ENCODE measurements at places on chromosomes 2 and 18. TPM values are rescaled to one million over a fixed set of nuclear protein-coding genes. Genes with fewer than 3 reads are reported as not detected.

DNA sequence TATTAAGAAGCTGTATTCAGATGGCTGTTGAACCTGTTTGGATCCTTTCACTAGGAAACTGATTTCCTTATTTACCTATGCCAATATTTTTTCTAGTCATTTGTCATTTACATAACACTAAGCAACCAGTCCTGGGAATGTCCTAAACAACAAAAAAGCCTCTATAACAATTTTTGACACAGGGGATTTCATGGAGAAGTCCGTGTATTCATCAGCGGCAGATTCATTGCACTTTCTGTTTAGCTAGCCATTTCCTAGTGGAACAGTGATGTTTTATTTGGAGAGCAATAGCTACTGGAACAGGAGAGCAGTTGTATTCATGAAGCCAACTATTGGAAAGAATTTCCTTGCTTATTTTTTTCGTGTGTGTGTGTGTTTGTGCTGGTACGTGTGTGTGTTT lies 604.3 kb upstream of the POU3F3 start:
- DNase-seq = no peak

- no peak for DNase-seq
These were observed 66.6 kb downstream of the MTCL1 start for GRCh38 chr18:8771930-8772329.

Gene COL4A3
- total RNA-seq = not detected

DNA sequence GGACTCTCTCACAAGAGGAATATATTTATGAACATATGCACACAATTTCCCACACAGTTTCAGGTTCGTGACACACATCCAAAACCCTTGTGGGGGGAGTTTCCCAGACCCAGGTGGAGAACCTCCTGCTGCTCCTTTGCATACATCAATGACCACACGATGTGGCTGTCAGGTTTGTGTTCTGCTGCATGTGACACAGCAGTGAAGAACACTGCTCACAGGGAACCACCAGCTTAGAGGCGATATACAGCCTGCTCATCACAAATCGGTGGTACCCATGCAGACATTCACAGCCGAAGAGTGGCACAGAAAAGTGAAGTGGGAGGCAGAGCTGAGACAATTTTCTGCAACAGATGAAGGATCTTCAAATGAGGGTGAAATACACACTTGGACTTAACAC lies 175.6 kb upstream of the ZFP36L2 start:
- DNase-seq = no peak

DNA sequence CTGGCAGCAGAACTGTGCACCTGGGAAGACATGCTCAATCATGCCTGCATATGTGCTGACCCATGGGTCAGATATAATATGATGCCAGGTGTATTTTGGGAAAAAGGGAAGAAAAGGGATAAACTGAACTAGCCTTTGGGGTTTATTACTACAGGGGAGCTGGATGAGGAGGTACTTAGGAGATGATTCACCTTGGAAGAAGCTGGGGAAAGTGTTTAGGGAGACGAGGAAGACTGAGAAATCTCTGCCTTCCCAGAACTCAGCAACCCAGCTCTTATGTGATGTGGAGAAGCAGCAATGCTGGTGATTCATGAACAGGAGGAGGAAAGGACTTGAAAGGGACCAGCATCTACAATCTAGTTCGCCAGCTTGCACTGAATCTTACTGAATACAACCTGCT lies 110.2 kb downstream of the BARD1 start:
- no peak for DNase-seq

Gene TMEM37
- not detected for total RNA-seq

DNA sequence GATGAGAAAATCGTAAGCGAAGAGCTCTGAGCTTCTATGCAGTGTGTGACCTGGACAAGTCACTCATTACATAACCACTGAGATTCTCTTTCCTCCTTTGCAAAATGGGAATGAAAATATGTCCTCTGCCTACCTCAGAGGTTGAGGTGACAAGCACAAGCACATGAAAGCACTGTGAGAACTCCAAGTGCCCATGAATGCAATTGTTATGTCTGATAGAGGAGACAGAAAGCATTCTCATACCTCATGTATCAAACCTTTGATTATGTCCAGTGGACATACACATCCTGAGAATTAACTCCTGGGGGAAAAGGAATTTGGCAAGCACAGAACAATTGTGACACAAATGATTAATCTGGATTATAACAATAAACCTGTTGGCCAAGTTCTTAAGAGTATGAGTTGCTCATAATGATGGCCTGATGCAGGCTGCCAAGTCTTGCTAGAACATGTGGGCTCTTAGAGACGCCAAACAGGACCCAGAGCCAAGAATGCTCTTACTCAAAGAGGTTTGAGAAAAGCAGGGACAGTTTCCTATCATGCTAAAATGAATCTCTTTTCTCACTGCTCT lies 8.5 kb upstream of the RMDN2 start:
- no peak for DNase-seq

Gene PIAS2
- 16.9 TPM for total RNA-seq

DNA sequence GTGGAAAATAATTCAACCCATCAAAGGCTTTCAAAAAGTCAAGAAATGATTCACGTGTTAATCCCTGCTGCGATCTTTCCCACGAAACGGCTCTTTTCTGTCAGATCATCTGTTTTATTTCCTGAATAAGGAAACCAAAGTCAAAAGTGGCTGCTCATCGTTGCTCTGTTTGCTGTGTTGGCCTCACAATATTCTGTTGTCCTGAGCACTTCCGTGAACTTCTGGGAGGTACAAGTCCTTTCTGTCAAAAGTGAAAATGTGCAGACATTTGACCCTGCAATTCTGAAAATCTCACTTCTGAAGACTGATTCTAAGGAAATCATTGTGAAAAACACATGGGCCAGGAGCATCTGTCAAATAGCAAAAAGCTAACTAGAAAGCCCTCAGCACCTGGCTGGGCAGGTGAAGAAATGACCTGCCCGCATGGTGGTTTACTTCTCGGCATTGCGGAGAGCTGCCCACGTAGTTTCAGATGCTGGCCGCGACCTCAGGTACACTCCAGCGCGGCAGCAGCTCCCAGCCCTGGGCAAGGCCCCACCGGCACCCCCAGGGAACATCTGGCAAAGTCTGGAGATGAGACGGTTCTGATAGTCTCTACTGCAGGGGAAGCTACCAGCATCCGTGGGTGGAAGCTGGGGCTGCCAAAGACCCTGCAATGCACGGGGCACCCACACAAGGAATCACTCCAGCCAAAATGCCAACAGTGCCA lies 31.9 kb upstream of the GPC1 start:
- no peak for DNase-seq

DNA sequence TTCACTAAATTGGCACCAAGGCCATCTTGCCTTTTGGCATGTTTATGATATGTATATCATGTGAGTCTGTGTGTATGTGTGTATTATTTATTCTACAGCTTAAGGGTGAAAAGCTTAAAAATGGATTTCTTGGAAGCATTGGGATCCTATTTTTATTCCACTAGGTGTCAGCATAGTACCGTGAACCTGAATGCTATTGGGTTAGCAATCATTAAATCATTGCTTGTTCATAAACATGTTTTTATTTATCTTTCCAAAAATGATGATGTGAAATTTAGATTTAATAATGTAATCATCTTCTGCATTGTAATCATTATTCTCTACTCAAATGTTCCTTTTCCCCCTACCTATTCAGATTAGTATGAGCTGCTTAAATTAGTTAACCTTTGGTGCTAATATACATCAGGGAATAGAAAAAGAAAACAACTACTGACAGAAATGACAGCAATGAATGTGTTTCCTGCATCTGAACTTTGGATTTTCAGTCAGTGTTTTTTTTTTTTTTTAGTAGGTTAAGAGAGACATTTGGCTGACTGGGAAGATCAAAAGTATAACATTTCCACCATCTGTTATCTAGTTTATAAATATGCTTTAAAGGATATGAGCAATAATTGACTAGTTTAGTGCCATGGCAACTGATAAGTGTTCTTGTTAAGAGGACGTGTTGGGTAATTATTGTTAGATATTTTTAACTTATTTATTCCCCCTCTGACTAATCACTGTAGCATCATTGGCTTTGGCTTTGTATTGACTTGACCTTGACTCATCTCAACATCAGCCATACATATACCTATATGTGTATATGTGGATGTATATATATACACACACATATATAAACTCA lies 14.1 kb upstream of the ZSWIM2 start:
- DNase-seq = no peak

DNA sequence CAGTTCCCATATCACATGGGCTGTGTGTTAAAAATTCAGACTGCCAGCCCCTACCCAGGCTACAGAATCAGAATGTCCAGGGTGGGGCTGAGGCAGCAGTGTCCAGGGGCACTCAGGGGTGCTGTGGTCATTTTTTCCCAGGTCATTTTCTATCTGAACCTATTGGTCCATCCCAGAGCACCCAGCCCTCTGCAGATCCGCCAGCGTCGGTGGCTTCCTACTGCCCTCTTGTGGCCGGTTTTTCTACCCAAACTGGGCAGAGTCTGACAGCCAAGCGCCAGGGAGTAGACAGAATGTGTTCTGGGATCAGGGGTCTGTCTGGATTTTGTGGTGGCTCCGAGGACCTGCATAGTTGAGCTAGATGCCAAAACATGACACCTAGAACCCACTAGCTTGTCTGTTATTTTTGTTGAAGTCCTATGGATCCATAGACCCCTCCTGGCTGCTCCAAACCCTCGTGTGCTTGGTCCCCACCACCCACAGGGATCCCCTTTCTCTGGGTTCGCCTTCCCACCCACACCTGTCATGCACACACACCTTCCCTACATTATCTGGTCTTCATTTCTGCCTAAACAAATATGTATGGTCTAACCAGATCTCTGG lies 34.1 kb upstream of the RMDN2 start:
- DNase-seq = peak; percentile 71

DNA sequence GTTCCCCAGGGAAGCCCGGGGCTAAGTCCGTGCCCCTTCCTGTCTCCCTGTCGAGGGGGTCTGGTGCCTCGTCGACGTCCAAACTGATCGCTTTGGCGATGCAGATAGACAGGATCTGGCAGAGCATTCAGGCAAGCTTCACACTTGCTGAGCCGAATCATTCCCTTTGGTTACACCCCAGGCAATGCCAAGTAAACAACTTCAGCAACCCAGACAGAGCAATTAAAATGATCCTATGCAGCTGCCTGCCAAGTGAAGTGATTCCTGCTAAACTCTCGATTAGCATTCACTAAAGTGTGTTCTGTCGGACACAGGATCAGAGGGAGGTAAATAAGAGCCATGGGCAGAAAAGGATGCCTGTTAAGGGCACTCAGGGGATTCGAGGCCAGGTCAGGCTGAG lies 108.2 kb upstream of the RAB12 start:
- DNase-seq = no peak

Gene PHOSPHO2
- 1.9 TPM for total RNA-seq

DNA sequence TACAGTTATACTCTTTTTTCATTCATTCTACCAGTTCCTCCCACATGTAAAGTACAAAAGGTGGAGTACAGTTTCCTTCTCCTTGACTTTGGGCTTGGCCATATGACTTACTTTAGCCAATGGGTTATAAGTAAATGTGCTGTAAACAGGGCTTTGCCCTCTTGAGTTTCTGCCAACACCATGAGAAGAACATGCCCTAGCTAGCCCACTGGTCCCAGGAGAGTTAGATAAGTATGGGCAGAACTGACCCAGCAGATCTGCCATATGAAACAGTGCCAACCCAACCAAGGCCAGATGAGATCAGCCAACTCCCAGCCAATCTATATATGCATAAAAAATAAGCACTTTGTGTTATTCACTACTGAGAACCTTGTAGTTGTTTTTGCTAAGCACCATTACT lies 25.5 kb downstream of the ZC3H8 start:
- no peak for DNase-seq

DNA sequence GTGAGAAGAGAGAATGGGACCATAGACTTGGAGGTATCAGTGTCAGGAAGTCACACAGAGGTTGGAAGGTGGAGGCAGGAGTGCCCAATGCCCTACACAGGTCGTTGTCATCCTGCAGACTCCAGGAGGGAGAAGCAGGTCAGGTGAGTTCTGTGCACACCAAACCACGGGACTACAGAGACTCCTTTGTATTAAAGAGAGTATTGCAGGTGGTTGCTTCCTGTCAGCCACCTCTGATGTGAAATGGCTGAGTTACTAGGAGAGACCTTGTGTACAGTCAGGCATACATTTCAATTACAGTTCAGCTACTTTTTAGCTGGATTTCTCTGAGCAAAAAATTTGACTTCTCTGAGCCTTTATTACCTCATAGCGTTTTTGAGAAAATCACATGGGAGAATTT lies 51.6 kb downstream of the SPP2 start:
- DNase-seq = no peak

DNA sequence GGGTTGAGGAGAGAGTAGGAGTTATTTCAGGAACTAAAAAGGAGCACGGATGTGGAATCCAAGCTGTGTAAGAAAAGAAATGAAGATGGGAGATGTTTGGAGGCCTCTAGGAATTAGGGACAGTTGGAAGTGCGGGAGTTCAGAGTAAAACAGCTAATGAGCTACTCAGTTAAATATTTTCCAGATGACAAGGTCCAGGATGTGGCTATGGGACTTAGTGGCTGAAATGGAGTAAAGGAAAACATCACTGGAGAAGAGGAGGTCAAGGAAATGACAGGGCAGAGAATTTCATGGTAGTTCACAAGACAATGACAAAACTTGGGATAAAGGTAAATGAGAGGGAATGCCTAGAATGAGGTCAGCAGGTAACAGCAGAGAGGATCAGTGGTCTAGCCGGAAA lies 13.0 kb downstream of the GPR155 start:
- DNase-seq = no peak

DNA sequence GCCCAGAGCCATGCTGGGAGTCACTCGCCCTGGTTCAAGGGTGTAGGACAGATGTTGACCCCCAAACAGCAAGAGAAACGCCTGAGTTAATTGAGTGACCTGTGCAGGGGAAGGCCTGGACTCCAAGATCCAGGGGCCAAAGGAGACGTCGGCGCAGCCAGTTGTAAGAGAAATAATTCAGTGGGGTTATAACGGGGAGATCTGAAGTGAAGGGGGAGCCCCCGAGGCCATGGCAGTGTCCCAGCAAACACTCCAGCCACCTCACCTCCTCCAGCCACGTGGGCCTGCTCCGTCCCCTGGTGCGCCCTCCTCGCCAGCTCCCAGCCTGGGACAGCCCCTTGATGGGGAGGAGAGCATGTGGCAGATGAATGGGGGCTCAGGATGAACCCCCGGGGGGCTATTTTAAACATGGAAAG lies 130.7 kb upstream of the GPC1 start:
- no peak for DNase-seq

- no peak for DNase-seq
These were observed 216.6 kb downstream of the HRH4 start for GRCh38 chr18:24677011-24677410.

DNA sequence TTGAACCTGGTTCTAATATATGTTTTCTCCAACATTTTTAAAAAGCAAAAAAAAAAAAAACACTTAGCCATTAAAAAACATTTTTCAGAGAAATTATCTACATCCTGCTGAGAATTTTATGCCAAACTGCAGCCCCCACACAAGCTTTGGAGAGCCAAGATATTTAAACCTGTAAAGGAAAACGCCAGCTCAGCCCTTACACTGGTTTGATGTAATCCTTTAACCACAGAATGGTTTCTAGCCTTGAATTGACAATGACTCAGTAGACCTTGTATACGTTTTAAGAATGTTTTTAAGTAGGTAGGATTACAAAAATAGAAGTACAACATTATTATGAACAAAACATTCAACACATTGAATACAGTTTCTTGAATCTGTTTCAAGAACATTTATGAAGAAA lies 113.6 kb downstream of the BABAM2 start:
- no peak for DNase-seq

Gene MARCO
- total RNA-seq = not detected

Gene CXCR4
- total RNA-seq = 0.22 TPM

- DNase-seq = no peak
These were observed 77.2 kb downstream of the LIPG start for GRCh38 chr18:49638891-49639557.

Gene IL18R1
- not detected for total RNA-seq

GRCh38 chr2:235007664-235008457 lies 56.0 kb downstream of the SH3BP4 start:
- peak; percentile 64 for DNase-seq

All from SJSA1 (cell line).